H54 (cell line): ENCODE measurements at places on chromosomes 1 and 21.

- no peak for DNase-seq
Observed at GRCh38 chr1:172373864-172374263, 46.6 kb upstream of the C1orf105 start.

GRCh38 chr1:96721053-96721415 lies 550 bp upstream of the PTBP2 start:
- DNase-seq: no peak

- peak; percentile 78 for DNase-seq
Observed at GRCh38 chr1:155323729-155324036, 3.0 kb downstream of the RUSC1 start.

GRCh38 chr1:162213281-162213912 lies 143.9 kb downstream of the NOS1AP start:
- DNase-seq: peak; percentile 49

DNA sequence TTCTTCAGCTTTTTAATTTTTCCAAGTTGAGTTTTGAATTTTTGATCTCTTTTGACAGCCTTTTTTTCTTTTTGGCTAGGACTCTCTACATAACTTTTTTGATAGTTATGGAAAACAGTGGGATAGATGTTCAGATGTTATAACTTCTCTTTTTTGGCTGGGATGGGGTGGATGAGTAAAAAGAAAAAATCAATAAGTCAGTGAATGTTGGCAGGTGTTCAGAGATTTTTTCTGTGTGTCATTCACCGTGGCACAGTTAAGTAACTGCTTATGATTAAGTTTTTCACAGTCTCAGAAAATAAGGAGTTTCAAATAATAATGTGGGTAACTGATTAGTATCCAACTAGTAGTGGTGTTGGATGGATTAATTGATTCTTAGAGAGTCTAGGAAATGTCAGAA lies 24.0 kb downstream of the HS2ST1 start:
- DNase-seq: no peak

- DNase-seq: peak; percentile 86
Observed at GRCh38 chr1:154404984-154405746, at the start of gene IL6R. Gene IL6R (plus strand): TSS chr1:154405343. CDS start chr1:154405630, 287 bp downstream.

- DNase-seq: no peak
Observed at GRCh38 chr1:208089149-208089548, 155.0 kb downstream of the PLXNA2 start.

DNA sequence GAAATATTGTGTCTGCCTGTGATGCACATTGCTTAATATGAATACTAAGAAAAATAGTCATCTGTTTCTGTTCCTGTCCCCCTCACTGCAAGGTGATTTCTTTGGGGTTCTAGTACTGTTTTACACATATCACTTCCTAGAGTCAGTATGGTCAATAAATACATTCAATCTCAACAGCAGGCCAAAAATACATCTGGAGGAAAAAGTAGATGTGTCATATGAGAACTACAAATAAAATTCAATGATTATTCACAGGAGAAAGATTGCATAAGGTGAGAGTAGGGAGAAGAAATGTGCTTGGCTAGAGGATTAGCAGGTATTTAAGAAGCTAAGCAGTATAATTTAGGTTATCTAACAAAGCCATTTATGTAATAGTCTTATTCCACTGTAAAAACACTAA lies 45.3 kb upstream of the SAMSN1 start:
- no peak for DNase-seq

DNA sequence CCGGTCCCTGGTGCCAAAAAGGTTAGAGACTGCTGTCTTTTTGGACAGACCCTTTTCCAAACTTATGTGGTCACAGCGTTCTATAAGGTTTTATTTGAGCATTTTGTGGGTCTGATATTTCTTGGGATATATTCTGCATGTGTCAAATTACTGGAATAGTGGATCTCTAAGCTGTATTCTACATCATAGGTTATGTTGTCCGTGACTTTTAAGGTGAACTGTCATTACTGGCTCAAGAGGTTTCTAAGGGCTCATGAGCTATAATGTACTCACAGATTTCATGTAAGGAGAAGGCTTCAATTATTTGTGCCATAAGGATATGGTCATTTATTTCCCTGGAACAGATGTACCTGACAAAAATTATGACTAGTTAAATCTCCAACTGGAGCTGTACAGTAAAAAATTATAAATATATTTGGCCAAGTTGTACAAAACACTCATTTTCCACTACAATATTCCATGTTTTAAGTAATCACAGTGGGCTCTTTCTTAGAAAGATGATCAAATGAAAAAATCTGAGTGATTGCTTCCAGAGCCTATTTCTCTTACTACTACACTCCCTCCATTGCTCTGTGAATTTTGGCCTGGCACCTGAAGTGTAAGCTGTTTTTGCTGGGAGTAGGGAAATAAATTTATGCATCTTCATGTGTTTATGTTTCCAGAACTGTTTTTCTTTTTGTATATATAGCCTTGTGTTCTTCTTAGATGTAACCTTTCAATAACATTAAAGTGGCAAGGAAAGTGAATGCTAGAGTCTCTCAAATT lies 538.1 kb upstream of the ZRANB2 start:
- DNase-seq: no peak

DNA sequence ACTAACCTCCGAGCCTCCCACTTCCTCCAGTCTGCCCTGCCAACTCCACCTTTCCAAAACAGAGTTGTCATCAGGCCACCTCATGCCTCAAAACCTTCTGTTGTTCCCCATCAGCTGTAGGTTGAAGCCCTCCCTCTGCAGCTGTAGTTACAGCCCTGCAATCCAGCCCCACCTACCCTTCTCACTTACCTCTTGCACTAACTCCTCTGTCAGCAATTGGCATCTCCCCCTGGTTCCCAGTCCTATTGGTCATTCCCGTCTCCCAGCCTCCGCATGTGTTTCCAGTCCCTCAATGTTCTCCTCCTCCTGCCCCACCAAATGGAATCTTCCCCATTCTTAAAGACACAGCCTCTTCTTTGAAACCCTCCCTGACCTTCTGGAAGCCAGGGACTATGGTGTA lies 100.1 kb upstream of the GCLM start:
- DNase-seq: no peak

- no peak for DNase-seq
Observed at GRCh38 chr1:21499283-21499950, 9.8 kb upstream of the ALPL start.

GRCh38 chr1:65512383-65512782 lies 91.9 kb downstream of the LEPR start:
- no peak for DNase-seq

- no peak for DNase-seq
Observed at GRCh38 chr1:20234788-20235535, 48.6 kb upstream of the PLA2G2C start.

DNA sequence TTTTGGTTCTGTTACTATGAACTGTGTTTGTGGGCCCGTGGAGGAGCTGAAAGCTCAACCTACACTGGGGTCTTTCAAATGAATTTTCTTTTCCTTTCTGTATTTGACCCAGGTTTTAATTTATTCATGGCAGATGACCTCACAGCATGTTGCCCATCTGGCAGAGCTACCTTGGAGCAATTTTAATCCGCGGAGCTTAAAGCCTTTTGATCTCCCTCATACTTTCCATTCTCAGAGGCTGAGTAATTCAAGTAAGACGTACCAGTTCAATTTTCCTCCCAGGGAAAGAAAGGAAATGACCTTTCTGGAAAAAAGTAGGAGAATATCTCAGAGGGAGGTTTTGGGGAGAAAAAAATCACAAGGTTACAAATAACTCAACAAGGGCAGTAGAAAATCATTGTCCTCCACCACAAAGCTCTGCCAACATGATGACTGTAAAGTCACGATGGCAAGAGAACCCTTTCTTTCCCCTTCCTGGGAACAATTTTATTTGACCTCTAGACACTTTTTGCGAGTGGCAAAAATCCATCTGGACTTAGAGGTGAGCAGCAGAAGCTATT lies 21.6 kb upstream of the PCP4 start:
- DNase-seq: no peak

DNA sequence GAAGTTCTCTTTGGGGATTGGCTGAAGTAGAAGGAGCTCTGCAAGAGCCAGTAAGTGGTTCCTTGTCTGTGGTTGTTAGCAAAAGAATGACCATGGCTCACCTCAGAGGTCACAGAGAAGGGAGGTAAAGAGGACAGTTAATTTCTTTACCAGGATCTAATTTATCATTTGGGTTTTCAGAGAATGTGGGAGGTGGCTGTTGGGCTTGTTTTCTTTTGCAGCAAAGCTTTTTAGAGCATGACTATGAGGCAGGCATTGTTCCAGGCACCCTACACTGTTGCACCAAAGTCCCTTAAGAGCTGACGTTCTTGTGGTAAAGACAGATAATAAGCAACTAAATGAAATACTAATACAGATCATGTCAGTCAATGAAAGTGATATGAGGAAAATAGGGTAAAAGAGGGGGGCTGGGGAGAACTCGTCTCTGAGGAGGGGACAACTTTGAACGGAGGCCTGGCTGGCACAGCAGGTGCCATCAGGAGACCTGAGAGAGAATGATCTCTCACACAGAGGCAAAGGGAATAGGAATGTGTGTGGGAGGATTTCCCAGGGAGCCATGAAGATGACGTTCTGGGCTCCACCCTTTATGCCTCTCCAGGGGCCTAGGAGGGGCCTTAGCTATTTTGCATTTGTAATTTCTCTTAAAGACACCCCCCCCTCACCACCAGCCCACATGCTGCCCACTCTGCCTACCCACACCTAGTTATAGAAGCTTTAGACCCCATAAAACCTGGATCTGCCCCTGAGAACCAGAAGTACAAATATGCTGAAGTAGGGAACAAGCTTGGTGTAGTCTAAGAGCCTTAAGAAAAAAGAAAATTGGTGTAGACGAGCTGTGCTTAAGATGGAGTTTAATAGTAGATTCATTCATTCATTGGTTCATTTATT lies 177.5 kb downstream of the ROR1 start:
- no peak for DNase-seq

- DNase-seq: no peak
Observed at GRCh38 chr21:14589855-14590563, 43.9 kb upstream of the SAMSN1 start.

DNA sequence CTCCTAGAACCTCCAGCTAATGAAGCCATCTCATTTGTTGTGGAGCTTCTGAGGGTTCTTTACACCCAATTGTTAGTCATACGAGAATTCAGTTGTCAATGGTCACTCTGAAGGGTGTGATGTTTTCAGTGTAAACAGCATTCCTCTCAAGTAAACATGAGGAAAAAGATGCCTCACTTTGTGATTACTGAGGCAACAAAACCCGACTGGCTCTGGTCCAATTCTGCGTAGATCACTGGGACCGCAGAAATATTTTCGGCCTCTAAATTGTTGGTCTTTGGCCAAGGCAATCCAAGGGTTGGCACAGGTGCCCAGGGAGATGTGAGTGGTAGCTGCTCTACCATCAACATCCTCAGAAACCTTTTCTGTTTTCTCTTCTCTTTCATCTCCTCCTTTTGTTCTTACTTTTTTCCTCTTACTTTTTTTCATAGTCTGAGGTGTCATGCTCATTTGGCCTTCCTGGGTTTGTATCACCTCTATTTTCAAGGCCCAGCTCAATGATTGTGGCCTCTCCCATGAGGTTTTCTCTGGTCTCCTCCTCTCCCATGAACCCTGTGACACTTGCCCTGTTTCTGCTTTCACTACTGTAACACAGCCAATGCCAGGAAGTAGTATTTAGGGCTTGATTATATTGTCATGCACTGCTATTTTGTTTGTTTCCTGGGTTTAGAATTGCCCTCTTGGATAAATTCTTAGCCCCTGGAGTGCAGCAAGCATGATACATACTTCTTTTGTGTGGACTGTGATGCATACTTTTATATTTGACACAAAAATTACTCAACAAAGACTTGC lies 221.9 kb downstream of the TNR start:
- DNase-seq: no peak

DNA sequence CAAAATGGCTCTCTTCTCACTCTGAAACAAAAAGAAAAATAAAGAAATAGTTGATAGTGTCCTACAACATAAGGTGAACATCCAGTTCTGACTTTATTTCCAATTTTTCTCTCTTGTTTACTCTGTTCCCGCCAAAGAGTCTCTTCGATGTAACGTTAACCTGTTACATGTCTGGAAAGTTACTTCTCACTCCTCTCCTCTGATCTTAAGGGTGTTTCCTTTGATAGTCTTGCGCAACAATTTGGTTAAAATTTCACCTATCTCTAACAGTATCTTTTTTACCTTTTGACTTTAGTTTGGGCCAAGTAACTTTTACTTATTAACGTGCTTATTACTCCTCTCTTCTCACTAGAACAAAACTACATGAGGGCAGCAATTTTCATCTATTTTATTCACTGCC lies 1450.2 kb downstream of the BRINP3 start:
- no peak for DNase-seq

DNA sequence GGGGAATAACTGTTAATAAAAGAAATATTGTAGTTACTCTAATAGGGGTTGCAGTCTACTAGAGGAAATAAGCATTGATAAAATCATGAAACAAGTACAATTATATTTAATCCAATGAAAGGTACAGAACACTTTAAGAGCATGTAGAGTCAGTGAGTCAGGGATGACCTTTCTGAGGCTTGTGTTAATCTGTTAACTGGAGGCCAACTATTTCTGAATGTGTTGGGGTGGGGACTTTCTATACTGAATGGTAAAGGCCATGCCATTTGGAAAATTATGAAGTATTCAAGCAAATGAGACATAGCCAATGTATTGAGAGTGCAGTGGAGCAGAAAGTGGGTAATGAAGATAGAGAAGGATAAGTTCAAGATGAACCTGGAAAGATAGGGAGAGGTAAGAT lies 646.2 kb downstream of the ADGRL2 start:
- DNase-seq: no peak

- DNase-seq: no peak
Observed at GRCh38 chr1:24735156-24735508, 10.1 kb upstream of the CLIC4 start.

DNA sequence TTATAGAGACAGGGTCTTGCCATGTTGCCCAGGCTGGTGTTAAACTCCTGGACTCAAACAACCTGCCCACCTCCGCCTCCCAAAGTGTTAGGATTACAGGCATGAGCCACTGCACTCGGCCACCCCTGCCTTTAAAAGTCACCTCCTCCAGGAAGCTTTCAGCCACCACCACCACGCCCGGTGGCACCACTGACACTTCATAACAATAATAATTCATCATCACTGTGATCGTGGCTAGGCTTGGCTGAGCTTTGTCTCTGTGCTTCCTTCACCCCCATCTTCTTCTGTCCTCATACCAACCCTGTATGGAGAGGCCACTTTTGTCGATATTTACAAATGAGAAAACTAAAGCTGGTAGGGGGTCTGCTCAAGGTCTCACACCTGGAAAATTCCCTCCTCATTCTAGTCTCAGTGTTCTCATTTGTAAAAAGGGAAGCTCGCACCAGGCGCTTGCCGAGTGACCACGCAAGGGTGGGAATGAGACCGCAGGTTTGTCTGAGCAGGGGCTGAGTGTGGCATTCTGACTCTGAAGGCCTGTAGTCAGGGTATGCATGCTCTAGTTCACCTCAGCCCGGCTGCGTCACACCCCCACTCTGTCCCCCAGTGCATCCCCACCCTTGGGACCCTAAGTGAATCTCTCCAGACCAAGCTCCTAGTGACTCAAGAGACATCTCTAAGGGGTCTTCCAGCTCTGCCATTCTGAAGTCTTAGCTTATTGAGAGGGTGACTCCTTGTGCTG lies 12.9 kb upstream of the EPHA2 start:
- no peak for DNase-seq

- no peak for DNase-seq
Observed at GRCh38 chr21:16185766-16186165, 456.0 kb downstream of the USP25 start.
